Epithelial cell of esophagus (primary cell): ENCODE measurements at places on chromosomes 1 and 21.

DNA sequence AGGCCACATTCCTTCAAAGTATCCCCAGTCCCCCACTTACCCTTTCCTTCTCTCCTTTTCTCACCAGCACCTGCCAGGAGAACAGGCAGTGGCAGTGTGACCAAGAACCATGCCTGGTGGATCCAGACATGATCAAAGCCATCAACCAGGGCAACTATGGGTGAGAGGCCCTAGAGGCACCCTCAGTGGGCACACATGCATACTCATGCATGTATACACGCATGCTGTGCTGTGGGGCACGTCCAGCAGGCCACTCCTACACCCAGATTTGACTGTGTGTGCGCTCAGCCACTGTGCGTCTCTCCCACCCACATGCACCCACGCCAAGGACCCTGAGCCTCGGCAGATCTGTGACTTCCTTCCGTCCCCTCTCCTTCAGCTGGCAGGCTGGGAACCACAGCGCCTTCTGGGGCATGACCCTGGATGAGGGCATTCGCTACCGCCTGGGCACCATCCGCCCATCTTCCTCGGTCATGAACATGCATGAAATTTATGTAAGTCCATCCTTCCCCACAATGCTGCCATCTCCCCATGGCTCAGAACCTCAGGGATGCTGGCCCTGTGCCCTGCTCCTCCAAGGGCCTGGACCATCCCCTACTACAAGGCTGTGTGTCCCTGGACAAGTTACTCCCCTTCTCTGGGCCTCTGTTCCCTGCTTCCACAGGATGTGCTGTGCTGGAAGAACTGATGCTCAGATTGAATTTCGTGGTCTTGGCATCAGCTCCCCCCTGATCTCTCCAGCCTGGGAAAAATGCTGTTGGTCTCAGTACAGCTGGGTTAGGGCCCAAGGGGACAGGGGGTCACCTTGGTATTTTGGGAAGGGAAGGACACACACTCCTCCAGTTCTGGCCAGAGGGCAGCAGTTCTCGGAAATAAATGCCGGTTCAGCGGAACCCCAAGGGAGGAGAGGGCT, 7.0 kb downstream of the TINAGL1 start:
- DNase-seq = no peak

DNA sequence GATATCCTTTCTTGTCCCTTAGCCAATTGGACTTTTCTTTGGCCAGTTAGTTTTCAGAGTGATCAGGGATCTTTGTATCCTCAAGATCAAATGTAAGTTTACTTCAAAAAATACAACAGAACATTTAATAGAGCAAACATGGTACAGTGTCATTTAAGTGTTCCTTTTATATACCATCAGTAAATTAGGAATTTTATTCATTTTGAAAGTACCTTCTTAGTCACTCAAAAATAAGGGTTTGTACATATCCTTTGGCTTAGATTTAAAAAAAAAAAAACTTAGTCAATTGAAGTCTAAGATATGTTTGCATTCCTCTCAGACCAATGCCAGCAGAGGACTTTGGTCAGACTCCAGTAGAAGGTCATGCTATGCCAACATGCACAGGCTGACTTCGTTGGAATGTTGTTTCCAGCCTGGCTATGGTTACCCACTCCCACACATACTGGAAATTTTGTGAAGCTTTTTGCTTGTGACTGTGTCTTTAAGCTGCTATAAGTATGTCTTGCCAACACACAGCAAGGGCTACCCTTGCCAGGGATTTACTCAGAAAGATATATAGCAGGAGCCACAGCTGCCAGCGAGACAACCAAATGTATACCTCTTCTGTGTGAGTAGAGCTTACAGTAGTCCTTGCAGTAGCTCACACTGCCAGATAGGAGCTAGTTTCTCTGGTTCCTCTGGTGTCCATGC, 81.5 kb upstream of the LRIF1 start:
- no peak for DNase-seq

DNA sequence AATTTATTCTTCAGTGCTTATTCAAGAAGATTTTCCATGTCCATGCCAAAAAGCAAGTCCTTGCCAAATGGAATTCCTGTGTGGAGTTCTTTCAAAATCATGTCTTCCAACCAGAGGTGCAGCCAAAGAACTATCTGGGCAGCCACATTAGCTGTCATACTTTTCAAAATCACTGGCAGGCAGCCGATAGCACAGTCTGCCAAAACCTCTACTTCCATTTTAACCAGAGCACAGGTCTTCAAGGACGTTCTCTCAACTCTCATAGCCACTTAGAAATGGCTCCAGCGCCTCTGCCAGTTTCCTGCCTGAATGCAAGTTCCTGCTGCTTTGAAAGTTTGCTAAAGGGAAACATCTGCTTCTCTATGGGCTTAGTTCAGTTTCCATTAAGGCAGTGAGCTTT, 975.7 kb upstream of the ADGRL4 start:
- DNase-seq = no peak

DNA sequence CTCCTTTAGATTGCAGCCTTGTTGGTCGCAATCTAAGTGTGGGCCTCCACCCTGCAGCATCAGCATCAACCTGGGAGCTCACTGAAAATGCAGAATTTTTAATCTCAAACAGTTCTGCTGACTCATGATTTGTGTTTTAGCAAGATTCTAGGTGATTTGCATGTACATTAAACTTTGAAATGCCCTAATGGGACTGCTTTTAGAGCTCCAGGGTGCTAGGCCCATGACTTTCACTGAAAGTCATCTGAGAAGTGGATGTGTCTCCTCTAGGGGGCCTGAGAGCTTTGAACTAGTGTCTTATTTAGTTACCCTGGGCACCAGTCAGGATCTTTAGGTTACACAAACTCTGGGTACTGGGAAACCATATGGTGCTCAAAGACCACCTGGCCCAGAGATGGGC, 9.0 kb downstream of the TRIM67 start:
- no peak for DNase-seq

GRCh38 chr1:233718057-233718456, 104.2 kb downstream of the KCNK1 start:
- no peak for DNase-seq

DNA sequence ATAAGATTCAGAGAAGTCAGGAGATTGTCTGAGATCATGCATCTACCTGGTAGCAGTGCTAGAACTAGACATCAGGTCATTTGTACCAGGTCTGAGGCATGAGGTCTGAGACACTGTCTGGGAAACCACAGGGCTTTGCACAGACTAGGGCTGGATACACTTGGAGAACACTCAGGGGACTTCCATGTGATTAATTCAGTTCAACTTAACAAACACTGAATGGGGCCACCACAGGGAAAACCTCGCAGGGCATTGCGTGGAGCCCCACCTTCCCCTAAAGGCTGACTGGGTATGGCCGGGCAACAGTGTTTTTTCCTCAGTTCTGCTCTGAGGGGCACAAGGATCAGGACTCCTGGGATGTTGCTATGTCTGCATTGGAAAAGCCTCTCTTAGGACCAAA, 86.5 kb upstream of the WARS2 start:
- DNase-seq = no peak

- no peak for DNase-seq
Observed at GRCh38 chr1:203045821-203046594, 19.7 kb downstream of the PPFIA4 start.

- DNase-seq = peak; percentile 58
Observed at GRCh38 chr1:180962178-180962577, 49.5 kb downstream of the KIAA1614 start.

DNA sequence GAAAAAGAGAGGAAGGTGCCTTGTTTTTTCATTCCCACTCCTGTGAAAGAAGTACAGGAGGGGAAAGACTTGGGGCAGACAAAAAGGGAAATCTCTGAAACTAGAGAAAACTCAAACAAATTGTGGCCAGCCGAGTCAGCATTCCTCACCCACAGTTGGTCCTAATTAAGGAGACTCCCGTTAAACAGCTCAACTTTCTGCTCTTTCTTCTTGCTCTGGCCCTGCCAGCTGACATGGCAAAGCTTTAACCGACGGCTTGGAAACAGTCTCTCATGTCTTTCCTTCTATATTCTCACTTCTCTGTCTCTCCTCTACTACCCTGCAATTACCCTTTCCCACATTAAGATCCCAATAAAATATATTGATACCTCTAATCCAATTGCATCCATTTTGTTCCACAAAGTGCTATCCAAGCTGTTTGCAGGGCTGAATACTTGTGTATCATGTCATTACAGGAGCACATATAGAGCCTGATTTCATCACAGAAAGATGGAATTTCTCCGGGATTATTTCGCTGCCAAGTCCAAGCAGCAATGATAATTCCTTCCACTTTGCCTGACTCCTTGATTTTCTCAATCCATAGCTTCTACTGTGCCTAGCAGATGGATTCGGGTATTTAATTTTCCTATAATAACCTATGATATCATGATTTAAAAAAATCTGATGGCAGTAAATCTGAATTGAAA, 65.4 kb upstream of the IPO9 start:
- DNase-seq = no peak
